ENCODE measurements at places on chromosomes 12 and 14.

DNA sequence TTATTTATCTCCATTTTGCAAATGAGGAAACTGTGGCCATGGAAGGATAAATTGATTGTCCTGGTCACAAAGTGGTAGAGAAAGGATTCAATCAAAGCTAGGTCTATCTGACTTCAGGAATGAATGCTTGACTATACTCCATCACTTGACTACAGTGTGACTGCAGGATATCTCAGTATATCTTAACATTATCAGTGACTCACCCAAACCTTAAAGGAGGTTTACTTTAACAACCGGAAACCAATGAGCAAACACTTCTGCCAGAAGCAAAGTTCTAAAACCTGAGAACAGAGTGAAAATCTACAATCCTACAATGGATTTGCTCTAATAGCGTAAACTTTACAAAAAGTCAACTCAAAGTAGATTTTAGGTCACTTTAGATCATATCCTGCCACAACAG is 277.0 kb downstream of the CEP128 start:
- DNase-seq: no peak

DNA sequence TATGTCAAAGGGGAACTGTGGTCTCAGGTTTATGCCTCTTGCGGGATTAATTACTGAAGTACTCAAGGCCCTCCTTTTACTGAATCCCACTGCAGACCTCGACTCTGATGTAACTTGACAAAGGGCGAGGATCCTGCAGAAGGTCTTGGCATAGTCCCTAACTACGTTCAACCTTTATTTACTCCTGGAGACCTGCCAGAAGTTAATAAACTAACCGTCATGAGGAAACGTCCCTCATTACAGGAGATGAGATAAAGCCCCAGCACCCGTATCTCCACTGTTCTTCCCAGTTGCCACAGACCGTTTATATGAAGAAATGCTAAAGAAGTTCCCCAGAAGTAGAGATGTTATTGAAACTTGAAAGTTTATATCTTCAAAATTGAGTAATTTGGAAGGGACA is 190.9 kb downstream of the ETV6 start:
- no peak for DNase-seq

- DNase-seq: no peak
Observed at GRCh38 chr12:48961801-48962200, 4.5 kb upstream of the ARF3 start.

DNA sequence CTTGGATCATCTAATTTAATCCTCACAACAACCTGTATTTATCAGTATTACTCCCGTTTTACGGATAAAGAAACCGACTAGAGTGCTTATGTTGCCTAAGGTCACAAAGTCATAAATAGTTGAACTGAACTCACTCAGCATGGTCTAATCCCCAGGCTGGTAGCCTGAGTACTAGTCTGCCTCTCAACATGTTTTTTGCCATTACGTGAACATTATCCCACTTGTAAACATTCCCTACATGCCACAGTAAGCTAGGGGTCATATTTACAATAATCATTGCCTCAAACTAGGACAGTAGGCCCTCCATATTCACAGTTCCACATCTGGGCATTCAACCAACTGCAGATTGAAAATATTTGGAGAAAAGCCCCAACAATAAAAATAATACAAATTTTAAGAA is 12.1 kb downstream of the SNRPF start:
- DNase-seq: no peak

DNA sequence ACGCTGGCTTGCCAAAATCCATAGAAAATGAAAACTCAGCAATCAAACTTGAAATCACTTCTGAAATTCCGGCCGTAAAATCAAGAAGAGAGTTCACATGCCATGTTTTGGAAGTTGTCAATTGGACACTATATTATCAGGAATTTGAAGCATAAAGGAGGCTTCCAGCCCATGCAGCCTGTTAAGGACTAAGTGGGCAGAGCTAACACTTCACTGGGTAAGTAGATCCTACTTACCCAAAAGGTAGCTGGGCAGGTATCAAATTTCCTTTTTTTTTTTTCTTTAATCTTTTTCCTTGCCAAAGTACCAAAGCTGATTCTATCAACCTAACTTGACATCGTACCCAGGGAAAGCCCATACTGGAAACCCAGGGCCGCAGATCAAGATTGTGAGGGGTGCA is 71.5 kb upstream of the ARHGAP5 start:
- no peak for DNase-seq

- no peak for DNase-seq
Observed at GRCh38 chr14:90039253-90040010, 22.4 kb upstream of the KCNK13 start.

DNA sequence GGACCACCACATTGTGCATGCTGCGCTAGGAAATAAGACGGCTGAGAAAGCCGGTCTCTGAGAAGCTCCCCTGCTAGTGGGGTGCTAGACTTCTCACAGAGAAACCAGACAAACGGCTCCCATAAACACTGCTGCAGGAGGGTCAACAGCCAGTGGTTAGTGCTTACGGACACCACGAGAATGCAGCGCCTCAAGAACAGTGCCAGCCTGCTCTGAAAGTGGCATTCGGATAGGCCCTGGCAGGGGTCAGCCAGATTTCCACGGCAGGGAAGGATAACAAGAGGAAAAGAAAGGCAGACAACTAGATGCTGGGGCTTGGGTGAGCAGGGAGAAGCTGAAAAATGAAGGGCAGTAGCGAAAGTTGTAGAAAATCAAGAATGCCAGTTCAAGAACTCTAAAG is 26.4 kb downstream of the PPTC7 start:
- DNase-seq: no peak

DNA sequence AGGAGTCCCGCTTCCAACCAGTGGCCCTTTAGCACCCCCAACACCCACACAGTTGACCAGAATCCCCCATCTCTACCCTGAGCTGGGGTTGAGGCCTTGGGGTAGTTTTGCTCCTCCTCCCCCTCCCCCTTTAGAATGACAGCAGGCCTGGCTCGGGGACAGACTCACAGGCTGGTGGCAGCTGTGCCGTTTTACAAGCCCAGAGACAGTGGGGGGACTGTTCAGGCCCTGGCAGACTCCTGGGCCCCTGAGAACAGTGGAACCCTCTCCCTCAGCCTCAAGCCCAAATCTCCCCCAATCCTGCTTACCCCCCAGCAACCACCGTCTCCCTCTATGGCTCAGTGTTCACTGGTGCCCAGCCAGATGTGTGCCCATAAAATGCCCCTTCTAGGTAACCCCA is 10.1 kb downstream of the TMEM119 start:
- no peak for DNase-seq

- DNase-seq: no peak
Observed at GRCh38 chr14:67010602-67011001, 178.6 kb upstream of the GARIN2 start.

DNA sequence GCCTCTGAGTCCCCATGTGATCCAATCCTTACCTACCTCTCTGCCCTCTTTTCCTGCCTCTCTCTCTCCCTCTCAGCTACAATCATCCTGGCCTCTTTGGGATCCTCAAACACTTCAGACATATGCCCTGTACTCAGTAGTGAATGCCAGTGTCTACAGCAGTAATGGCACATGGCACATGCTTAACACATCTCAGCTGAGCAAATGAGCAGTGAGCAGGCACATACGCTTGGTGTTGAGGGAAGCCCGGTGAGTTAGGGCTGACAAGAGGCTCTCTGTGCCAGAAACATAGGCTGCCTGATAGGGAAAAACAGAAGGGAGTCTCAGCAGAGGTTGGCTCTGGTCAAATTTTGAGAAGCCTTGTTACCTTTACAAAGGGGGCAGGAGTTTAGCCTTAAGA is 409.1 kb downstream of the TMEM132D start:
- DNase-seq: no peak

- DNase-seq: no peak
Observed at GRCh38 chr14:86050757-86051156, 520.8 kb downstream of the FLRT2 start.

DNA sequence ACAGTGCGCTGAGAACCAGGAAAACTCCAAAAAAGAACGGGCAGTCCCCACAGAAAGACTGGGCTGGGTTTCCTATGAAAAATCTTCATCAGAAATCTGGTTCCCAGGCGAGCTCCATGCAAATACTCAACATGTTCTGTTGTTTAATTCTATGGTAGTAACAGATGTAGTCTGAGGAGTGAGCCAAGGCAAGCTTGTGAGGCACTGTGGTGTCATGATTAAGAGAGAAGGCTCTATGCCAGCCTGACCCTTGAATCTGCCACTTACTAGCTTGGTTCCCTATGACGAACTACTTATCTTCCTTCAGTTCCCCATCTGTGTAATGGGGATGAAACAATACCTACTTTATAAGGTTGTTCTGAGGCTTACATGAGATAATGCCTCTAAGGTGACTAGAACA is 10.7 kb downstream of the POMT2 start:
- DNase-seq: no peak

GRCh38 chr12:13316587-13317246 is 120.2 kb downstream of the EMP1 start:
- DNase-seq: no peak

GRCh38 chr14:45091710-45092109 is 7.8 kb downstream of the PRPF39 start:
- DNase-seq: no peak

GRCh38 chr14:77324816-77325745 is 4.2 kb downstream of the GSTZ1 start:
- no peak for DNase-seq

DNA sequence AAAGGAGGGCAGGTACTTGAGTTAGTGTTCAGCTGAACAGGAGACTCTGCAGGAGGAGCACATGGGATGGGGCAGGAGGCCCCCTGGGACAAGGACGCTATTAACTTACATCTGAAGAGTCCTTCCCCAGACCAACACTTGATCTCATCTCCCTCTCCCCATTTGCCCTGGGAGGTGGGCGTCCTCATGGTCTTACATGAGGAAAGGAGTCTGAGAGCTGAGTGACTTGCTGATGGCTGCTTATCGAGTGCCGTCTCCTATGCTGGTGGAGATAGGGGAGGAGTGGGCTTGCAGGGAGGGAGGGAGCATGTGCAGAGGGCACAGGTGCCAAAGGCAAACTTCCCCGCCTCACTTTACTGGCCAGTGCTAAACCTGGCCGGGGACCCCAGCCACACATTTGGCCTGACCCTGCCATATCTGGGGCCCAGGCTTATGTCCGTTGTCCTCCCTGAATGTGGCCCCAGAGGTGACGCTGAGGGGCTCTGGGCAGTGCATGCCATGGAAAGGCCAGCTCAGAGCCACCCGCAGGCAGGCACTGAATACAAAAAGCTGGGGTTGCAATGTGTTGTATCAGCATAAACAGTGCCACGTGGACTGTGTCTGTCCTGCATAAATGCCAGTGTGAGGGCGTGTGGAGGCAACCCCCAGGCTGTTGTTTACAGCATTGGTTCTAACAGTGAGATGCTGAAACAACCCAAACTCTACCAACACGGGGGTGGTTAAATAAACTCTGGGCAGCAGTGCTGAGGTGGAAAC is 29.4 kb downstream of the FAIM2 start:
- DNase-seq: no peak

Data from T47D (cell line).